ENCODE measurements at places on chromosomes 3 and 15.

DNA sequence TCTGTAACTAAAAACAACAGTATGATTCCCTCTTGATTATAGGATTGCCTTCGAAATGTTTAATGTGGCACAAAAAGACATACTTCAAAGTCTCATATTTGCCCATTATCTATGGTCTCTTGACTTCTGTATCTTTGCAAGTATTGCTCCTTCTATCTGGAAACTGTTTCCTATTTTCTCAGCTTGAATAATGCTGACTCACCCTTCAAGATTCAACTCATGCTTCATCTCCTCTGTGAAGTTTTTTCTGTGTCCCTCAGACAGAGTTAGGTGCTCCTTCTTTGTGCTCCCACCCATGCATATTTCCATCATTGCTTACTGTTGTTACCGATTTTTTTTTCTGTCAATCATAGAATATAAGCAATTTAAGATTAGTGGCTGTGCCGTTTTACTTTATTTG, 192.8 kb upstream of the ROBO1 start:
- DNase-seq = no peak

GRCh38 chr3:16121391-16121790, 53.1 kb upstream of the GALNT15 start:
- DNase-seq = no peak

DNA sequence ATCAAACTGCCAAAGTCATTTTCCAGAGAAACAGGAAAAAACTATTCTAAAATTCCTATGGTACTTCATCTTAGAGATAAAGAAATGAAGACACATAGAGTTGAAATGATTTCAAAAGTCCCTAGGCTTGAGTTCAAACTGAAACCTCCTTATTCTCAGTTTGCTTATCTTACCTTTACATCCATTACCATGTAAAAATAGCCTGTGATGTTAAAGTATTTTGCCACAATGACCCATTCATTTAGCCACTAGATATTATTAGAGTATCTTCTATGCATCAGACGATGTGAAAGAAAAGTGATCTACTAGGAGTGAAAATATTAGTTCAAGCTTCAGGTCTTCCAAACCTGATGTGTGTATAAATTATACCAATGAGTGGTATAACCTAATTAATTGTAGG, 55.1 kb upstream of the TTC14 start:
- DNase-seq = no peak

DNA sequence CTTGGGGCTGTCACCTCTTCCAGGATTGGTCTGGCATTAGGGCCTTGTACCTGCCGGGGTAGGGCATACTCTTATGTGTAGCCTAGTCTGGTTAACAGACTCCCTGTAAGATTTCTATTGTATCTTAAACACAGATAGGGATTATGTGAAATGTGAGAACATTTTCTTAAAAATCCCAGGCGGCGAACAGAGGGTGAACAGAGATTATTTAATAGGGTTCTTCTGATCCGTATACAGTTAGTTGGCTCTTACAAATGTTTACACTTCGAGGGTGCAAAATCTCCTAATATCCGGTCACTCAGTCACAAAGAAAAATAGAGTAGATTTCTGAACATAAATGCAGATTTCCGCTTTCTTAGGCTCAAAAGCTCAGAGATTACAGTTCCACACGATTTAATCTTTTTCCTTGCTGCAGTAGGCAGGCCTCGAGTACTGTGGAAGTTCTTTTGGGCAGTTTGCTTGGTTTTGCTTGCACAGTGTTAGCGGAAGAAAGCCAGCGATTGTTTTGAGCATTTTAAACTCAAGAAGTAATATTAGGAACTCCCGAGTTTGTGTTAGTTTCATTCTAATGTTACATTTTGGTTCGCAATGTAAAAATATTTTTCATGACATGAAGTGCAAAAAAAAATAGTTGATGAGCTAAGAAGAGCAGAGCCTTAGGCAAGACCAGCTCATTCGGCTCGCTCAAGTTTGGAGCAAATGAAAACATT, 993 bp downstream of the PLCL2 start:
- DNase-seq = no peak

DNA sequence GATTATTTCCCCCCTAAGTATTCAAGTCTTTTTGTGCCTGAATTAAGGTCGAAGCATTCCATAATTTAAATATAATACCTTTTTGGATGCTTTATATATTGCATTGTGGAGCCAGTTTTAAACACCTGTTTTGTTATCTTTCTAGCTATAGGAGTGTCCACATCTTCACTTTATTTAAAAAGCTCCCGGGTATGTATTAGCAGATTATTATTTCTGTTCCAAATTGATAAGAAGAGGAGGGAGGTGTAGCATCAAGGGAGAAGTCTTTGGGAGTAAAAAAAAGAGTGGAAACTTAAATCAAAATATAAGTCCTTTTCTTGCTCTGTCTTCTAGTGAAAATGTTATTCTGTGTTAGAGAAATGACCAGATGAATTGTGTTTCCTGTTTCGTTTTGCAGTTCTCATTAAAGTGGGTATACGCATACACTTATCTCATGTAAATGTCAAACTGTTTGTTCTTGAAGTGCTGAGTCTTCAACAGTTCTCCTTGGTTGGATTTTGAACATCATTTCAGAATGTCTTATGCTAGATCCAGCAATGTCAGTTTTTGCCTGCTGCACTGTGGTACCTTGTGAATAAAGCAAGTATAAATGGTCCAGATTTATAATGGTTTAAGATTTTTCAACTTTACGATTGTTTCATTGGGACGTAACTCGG, 105.8 kb downstream of the FNDC3B start:
- DNase-seq = no peak

GRCh38 chr3:186526256-186526606, 17.9 kb downstream of the CRYGS start:
- DNase-seq = no peak

GRCh38 chr15:58484791-58485600, 53.2 kb downstream of the LIPC start:
- DNase-seq = no peak

DNA sequence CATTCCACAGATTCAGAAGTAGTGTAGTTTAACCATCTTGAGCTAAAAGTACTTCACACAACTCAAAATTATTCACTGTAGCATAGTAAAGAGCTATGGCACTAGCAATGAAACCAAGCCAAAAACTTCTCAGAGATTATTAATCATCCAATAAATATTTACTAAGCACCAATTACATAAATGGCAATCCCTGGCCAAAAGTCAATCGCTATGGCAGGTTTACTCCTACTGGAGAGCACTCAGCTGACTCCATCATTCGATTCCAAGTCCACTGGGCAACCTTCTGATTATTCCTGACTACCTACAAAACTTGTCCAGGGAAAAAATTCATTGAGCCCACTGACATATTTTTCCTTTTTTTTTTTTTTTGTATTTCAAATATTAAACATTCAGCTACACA, 23.9 kb downstream of the ATP13A3 start:
- DNase-seq = no peak

GRCh38 chr3:12833222-12834161, 7.9 kb downstream of the RPL32 start:
- DNase-seq = no peak

GRCh38 chr3:23819599-23820360, 14.0 kb downstream of the UBE2E1 start:
- DNase-seq = no peak

GRCh38 chr3:171269542-171269941, 190.7 kb downstream of the TNIK start:
- DNase-seq = no peak

DNA sequence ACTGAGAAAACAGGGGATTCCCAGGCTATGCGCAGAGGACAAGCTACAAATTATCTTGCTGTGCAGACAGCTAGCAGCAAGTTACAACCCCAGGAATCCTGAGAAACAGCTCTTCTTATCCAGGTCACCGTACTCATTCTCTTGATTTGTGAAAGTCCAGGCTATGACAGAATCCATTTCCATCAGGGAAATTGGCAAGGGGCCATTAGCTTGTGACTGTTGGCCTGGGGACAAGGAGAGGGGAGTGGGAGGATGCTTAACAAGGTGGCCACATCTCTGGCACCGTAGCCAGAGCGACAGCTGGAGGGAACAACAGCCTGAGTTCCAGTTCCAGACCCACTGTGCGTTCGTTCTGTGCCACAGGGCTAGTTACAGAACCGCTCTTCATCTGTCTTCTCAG, 44.9 kb upstream of the PLXNA1 start:
- DNase-seq = no peak

GRCh38 chr3:16448639-16449070, 64.8 kb downstream of the RFTN1 start:
- peak; percentile 91 for DNase-seq

DNA sequence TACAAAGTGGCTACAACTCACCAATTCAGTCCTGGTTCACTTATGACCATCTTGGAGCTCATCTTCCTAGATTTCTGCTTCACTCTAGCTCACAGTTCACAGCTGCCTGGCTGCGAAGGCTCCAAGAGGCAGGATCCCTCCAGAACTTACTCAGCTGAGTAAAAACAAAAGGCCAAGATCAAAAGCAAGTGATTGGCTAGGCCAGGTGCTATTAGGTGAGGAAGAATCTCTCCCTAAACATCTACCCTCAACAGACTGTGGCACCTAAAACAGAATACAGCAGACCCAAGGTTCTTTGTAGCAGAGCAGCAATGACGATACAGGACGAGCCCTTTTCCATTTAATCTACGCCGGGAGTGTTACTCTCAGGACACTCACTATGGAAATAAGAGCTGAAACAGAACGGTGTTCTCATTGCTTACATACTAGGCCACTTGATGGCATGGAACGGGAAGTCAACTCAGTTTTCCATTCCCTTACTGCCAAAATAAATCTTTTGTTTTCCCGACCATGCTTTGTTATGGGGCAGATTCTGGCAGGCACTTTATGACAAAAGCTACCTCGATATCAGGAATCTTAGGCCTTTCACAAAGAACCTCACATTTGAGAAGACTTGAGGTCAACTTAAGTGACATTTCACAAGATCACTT, 901 bp downstream of the ICE2 start:
- no peak for DNase-seq

DNA sequence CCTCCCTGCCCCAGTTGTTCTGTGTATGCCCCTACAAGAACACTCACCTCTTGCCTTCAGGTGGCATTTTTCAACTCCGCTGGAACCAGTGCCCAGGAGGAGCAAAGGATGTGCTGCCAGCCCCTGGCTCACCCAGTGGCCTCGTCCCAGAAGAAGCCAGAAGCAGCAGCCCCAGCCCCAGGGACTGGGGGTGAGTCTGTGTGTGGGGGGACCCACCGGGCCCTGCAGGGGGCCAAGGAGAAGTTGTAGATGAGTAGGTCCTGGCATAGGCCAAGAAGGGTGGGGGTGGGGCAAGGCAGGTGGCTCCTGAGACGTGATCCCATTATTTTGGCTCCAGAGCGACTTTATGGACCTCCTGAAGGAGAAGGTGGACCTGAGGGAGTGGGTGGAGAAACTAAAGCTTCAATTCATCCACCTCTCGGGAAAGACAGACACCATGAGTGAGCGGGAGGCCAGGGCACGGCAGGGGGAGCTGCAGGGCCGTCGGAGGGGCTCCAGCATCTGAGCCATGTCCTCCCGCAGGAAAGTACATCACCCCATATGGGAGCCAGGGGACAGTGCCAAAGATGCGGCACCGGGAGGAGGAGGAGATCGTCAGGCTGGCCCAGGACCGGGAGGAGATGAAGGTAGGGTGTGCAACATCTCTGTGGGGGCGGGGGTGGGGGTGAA, 29.3 kb downstream of the NGRN start:
- no peak for DNase-seq

DNA sequence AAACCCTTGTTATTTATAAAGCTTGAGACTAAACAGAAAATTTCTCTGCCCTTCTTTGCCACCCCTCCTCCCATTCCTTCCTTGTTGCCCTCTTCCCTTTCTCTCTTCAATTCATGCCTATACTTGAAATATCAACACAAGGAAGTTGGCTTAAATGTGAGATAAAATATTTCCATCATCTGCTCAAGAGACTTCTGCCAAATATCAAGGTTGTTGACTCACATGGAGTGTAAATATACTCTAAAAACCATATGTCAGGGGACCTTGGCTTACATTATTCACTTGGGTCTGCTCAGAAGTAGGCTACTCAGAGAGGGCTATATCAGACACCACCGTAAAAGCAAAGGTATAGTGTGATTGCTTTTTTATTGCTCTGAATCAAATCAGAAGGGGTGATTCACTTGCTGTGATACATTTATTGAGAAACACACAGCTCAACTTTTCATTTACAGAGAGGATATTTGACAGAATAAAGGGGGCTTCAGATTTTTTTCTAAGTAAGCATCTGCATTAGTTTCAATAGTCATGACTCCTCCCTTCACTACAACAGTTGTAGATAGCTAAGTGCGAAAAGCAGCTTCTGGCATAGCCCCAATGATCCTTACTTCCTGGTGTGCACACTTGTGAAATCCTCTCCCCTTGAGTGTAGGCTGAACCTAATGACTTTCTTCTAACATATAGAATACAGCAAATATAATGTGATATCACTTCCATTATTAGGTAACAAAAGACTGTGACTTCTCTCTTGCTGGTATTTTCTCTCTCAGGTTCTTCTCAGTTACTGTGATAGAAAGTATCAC, 386.2 kb downstream of the EFHB start:
- no peak for DNase-seq

GRCh38 chr3:105362021-105362665, 4.6 kb upstream of the ALCAM start:
- DNase-seq = no peak
